ENCODE measurements at places on chromosomes 5 and 9.

DNA sequence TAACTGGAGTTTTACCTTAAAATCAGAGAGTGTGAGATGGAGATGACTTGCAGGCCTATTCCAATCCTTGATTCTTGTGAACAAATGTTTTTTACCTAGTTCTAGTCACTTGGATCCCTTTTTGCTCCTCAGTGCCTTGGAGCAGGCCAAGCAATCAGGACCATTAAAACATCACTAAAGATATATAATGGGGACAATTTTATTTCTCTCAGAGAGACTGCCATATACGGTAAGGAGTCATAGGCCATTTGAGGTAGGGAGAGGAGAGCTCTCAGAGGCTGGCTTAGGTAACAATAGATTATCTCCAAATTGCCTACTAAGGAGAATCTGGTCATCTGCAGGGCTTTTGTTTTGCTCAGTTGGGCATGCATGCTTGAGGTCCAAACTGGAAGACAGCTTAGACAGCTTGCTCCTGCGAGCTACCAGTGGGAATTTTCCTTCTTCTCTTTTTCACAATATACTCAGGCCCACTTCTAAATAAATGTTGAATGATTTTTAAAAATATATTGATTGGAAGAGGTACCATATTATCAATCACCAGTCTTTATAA is 44.0 kb downstream of the FREM1 start:
- no peak for DNase-seq

DNA sequence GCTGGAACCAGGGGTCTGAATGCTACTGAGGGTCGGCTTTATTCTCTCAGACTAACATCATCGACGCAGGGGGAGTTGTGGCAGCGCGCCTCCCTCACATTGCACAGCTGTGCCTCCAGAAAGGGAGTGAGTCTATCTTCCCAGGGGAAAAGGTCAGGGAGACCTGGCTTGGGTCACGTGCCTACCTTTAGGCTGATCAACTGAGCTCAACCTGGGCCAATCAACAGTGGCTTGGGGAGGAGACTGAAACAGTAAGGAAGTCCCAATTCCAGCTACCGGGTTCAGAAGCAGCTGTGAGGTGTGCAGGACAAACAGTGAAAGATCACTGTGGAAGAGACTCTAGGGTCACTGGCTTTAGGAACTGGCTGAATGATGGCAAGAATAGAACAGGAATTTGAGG is 14.3 kb downstream of the SNX30 start:
- DNase-seq: no peak

- peak; percentile 40 for DNase-seq
Measured at GRCh38 chr5:10474521-10475075, 32.9 kb downstream of the ROPN1L start.

GRCh38 chr9:89606624-89607311 is 2.0 kb downstream of the GADD45G start:
- peak; percentile 60 for DNase-seq

- DNase-seq: no peak
Measured at GRCh38 chr5:94508461-94509148, 109.8 kb downstream of the KIAA0825 start.

DNA sequence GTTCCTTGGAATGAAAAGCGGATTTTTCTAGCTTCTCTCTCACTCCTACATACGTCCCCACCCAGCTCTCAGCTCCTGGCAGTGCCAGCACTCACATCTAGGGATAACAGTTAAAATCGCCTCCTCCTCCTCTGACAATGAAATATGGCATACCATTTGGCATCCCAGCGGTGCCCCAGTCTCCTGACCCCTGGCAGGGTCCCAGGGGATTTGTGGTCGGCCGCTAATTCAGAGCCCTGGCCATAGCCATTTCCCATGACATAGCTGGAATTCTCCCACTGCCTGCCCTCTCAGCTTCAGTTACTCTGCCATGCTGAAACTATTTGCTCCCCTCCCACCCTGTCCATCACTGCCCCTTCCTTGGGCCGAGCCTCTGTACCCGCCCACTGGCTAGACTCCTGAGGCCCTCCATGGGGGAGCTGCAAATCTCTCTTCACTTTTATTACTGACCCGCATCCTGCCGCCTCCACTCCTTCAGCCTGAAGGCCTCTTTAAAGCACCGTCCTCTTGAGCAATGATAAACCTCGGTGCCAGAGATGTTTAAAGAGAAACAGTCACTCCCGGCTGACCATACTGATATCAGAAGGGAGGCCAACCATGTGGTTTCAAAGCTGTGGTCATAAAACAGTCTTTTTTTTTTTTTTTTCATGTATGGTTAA is 139.8 kb downstream of the SLIT3 start:
- DNase-seq: peak; percentile 80

GRCh38 chr9:134380542-134381271 is 54.5 kb downstream of the RXRA start:
- DNase-seq: no peak

- DNase-seq: no peak
Measured at GRCh38 chr5:73946278-73946677, 320.3 kb downstream of the ARHGEF28 start.

DNA sequence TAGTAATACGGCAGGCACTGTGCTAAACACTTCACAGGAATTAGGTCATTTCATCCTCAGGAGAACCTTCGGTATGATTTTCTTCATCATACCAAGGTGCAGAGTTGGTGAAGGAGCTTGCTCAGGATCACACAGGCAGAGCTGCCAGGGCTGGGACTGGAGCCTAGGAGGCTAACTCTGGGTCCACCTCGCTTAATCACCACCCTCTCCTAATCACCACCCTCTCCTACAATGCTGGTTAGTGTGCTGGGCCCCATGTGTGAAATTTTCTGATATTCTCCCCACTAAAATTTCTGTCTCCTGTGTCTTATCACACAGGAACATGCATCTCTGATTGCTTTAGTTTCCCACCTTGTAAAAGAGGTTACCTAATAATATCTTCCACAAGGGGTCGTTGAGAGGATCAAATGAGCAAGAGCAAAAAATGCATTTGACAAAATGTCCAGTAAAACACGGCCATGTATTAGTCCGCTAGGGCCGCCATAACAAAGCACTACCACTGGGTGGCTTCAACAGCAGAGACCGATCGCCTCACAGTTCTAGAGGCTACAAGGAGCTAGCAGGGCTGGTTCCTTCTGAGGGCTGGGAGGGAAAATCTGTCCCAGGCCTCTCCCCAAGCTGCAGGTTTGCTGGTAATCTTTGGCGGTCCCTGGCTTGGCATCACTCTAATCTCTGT is 128.2 kb upstream of the NFIB start:
- DNase-seq: no peak

Data from femur (tissue), 1 donor.